HS-27A (cell line): ENCODE measurements at places on chromosomes 7 and 10.

DNA sequence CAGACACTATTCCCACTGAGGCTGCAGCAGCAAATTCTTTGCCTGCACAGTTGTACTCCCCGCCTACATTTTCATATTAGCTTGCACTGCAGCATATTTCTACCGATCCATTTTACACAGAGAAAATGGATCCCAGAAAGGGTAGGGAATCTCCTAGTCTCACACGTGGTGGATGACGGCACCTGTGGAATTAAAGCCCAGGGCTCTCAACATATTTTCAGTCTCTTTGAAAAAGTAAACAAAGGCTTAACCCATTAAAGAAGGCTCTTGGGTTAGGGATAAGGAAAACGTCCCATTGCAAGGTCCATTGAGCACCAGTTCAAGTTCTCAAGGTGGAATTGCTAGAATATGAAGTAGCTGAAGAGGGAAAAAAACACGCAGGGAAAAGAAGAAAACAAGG lies 49.4 kb upstream of the FOXI2 start:
- no peak for DNase-seq

GRCh38 chr7:138872576-138872975 lies 74.6 kb upstream of the ATP6V0A4 start:
- DNase-seq = no peak

DNA sequence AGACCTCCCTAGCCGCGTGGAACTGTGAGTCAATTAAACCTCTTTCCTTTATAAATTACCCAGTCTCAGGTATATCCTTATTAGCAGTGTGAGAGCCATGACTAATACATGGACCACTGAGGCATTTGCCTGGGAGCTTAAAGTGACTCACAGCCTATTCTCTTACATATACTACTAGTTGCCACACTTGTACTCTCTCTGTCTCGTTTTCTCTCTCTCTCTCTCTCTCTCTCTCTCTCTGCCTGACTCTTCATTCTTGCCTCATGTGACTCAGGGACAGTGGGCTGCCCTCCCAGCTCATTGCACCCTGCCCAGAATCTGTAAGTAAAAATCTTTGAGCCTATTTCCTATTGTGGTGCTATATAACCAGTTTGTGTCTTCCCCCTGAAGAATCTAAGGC lies 238.5 kb upstream of the MAGI2 start:
- no peak for DNase-seq

DNA sequence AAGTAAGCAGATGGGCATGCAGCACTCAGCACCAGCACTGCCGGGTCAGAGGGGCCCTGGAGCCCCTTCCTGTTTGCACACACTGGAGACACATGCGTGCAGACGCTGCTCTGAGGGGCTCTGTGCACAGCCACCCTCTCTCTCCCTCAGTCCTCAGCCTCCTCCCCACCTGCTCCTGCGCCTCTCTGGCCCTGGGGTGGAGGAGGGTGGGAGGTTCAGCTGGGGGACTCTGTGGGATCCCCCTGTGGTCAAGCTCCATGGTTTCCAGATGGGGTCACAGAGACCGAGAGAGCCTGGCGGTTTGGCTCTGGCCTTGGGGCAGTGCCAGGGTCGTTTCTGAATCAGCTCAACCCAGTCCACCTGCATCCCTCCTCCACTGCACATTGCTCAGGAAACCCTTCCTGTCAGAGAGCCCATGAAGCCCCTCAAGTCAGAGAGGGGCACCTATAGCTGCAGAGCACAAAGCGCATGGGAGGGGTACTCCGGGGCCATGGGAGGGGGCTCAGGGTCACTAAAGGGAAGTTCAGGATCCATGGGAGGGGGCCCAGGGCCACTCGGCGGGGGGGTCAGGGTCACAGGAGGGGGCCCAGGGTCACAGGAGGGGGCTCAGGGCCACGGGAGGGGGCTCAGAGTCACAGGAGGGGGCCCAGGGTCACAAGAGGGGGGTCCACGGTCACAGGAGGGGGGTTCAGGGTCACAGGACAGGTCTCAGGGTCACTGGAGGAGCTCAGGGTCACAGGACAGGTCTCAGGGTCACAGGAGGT lies 161.7 kb downstream of the ADARB2 start:
- no peak for DNase-seq

DNA sequence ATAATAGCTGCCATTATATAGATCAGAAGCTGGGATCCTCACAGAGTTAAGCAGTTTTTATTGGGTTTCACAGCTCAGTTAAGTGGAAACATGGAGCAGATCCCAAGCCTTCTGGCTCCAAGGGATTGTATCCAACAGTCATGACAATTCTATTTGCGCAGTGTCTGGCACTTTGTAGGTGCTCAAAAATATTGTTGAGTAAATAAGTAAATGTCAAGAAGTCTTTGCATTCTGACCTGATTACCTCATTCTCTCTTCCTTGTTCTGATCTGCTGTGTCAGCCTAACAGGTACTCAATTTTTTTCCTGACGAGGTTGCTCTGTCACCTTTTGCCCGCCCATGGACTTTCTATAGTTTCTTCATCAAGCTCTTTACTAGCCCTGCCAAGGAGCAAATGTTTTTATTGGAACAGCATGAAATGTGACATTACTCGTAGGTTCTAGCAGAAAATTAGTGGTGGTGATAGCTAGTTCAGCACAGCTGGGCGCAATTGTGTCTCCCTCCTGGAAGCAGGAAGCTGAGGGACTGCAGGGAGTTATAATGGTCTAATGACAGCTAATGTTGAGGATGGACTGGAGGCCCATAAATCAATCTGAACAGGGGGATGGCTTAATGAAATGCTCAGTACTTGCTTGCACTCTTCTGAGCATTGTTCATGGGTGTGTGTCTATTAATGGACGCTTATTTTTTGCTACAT lies 680.2 kb downstream of the CCSER2 start:
- DNase-seq = no peak

GRCh38 chr10:102764470-102765161 lies 20.9 kb downstream of the WBP1L start:
- DNase-seq = no peak

GRCh38 chr7:104951546-104951945 lies 62.5 kb upstream of the KMT2E start:
- no peak for DNase-seq

- DNase-seq = no peak
Observed at GRCh38 chr7:130741331-130741995, 7.5 kb upstream of the KLF14 start.

GRCh38 chr10:61906562-61906901 lies 5.0 kb downstream of the ARID5B start:
- no peak for DNase-seq

GRCh38 chr10:132654708-132655661 lies 117.4 kb downstream of the INPP5A start:
- no peak for DNase-seq
